ENCODE measurements at places on chromosomes 12 and 14. TPM values are rescaled to one million over a fixed set of nuclear protein-coding genes. Genes with fewer than 3 reads are reported as not detected.

- no peaks in the 10 kb centered on the region for H3K27me3 ChIP-seq
- DNase-seq, result no peak
- H3K4me3 ChIP-seq, result no peak overlapping the region
- no peak overlapping the region for H3K27ac ChIP-seq
These were observed 8.3 kb downstream of the SLC38A2 start for GRCh38 chr12:46364300-46364696.

The OTOGL gene
- total RNA-seq, result not detected

DNA sequence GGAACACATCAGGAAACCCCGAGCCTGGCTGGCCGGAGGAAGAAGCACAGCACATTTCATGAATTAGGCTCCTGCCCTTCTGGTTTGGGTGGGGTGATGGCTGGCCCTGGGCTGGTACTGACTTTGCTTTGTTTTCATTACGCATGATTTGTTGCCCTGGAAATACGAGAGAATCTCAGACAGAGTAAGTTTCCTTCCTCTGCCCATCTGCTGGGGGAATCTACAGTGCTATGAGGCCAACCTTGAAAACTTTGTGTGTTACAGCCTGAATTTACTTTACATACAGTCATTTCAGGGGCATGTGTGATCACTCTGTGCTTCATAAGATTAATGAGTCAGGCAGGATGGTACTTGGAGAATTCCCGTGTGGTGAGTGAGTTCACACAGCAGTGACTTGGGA, 20.5 kb upstream of the SLC5A8 start:
- no peaks in the 10 kb centered on the region for H3K27me3 ChIP-seq
- H3K36me3 ChIP-seq, result no peaks in the 10 kb centered on the region
- H3K27ac ChIP-seq, result no peak overlapping the region

The ANKS1B gene
- total RNA-seq, result 1.1 TPM

The IFNG-AS1 gene
- total RNA-seq, result 0.38 TPM

DNA sequence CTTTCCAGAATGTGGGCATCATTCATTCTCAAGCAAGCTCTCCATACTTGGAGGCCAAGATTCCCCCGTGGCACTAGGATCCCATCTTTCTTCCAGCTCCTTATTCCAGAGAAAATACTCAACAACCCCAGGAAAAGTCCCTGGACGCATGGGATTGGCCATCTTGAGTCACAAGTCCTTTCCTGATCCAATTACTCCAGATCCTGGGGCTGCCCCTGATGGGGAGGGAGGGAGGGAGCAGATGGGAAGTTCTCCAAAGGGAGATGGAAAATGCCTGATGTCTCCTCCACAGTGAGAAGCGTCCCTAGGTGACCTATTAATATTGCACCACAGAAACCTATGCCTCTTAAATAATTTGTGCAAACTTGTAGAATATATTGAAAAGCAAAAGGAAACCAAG, 12.4 kb upstream of the KCNK13 start:
- no peak overlapping the region for H3K27ac ChIP-seq
- no peak overlapping the region for H3K4me3 ChIP-seq
- peaks cover 4% of the 10 kb centered on the region for H3K36me3 ChIP-seq
- no peaks in the 10 kb centered on the region for H3K4me1 ChIP-seq

GRCh38 chr12:42758806-42759205, 169.3 kb upstream of the PRICKLE1 start:
- H3K4me1 ChIP-seq, result no peaks in the 10 kb centered on the region
- H3K27me3 ChIP-seq, result no peaks in the 10 kb centered on the region
- no peak overlapping the region for H3K4me3 ChIP-seq
- no peaks in the 10 kb centered on the region for H3K36me3 ChIP-seq

DNA sequence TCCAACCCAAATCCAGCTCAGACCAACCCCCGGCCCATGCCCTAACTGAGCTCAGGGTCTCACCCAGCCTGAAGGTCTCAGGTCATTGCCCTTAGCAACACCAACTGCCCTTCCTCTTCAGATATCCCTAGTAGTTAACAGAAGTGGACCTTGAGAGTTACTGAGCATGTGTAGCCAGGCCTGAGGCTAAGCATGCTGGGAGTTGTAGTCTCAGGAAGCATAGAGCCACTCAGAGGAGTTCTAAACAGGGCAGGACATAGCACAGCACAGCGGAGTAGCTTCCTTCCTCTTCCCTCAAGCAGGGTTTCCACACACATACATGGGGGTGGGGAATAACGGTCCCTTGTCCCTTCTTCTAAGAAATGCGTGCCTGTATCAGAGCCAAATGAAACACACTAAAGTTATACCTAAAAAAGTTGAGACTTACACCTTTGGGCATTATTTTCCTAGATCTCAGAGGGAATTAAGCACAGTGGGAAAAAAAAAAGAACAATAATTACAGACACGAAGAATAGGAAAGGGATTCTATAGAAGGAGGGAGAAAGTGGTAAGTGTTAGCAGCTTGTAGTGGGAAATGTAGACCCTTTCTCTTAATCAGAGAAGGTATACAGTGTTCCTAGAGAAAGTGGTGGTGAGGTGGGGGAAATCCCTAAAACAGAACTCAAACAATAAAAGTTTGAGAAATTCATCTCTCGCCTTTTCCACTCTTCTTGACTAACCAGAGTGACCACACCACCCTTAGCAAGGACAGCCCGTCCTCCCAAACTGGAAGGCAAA, 4.4 kb downstream of the KMT2D start:
- peaks cover 46% of the 10 kb centered on the region for H3K4me1 ChIP-seq
- peak overlapping the region; percentile 91 for H3K4me3 ChIP-seq
- DNase-seq, result peak; percentile 74
- no peaks in the 10 kb centered on the region for H3K27me3 ChIP-seq
- H3K27ac ChIP-seq, result peak overlapping the region; percentile 72
- H3K36me3 ChIP-seq, result peaks cover 32% of the 10 kb centered on the region

The PTPRQ gene
- not detected for total RNA-seq

DNA sequence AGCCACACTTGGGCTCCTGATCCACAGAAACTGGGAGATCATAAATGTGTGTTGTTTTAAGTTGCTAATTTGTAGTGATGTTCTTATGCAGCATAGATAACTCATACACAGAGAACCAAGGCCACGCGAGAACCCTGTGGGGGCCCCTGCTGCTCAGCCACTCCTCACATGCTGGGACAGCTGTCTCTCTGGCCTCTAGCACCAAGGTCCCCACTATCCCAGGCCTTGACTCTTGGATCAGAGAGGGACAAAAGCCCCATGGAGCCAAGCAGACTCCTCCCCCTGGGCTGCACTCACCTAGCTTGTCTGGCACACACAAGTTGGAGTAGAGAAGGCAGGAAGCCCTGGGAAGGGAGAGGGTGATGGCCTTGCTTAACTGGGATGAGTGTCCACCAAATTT, 11.3 kb downstream of the PLD4 start:
- H3K4me1 ChIP-seq, result peaks cover 2% of the 10 kb centered on the region
- no peaks in the 10 kb centered on the region for H3K36me3 ChIP-seq
- H3K27ac ChIP-seq, result no peak overlapping the region
- no peak overlapping the region for H3K4me3 ChIP-seq

The CLEC4C gene
- not detected for total RNA-seq

The POTEG gene
- not detected for total RNA-seq

- H3K27me3 ChIP-seq, result no peaks in the 10 kb centered on the region
- peak overlapping the region; percentile 46 for H3K27ac ChIP-seq
- no peak overlapping the region for H3K4me3 ChIP-seq
- peaks cover 80% of the 10 kb centered on the region for H3K4me1 ChIP-seq
These were observed 9.5 kb downstream of the PPP1CC start for GRCh38 chr12:110733089-110733715.

- peaks cover 17% of the 10 kb centered on the region for H3K4me1 ChIP-seq
- peaks cover 84% of the 10 kb centered on the region for H3K27me3 ChIP-seq
- peak overlapping the region; percentile 57 for H3K4me3 ChIP-seq
- DNase-seq, result no peak
These were observed 816 bp upstream of the SLC8A3 start for GRCh38 chr14:70189456-70190077.

The CDH24 gene
- total RNA-seq, result 2.5 TPM

GRCh38 chr14:50846226-50846880, 15.4 kb upstream of the NIN start:
- peaks cover 6% of the 10 kb centered on the region for H3K4me1 ChIP-seq
- DNase-seq, result no peak
- peaks cover 4% of the 10 kb centered on the region for H3K27me3 ChIP-seq
- no peak overlapping the region for H3K4me3 ChIP-seq
- no peaks in the 10 kb centered on the region for H3K36me3 ChIP-seq

DNA sequence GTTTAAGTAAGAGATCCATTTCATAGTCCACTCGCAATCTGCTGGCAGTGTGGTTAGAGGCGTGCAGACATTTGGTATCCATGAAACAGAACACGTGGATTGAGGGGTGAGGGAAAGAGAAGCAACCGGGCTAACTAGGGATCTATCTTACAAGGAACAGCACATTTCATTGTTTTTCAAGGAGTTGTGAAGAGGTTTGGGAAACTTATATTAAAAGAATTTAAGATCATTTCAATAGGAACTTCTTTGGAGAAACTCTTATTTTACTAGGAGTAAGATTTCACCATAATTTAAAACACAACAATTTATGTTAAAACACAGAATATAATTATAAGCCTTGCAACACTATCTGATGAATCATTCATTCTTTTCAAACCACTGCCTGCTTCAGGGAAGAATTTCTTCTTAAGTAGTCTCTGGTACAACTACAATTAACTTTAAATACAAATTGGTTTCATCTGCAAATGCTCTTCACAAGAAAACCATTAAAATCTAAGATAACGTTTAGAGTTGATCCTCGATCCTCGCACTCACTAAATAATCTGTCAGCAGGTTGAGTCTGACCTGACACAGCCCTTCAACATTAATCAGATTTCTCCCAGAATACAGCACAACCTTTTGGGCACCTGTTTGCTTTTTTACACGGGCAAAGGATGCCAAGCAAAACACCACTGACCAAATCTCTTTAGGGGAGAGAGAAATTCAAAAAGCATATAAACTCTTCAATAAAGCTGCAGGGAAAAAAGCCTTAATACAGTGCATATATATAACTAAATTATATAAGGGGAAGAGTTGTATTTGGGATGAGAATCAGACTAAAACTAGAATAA, 27.3 kb downstream of the PPTC7 start:
- peaks cover 24% of the 10 kb centered on the region for H3K36me3 ChIP-seq
- H3K4me3 ChIP-seq, result no peak overlapping the region
- H3K27me3 ChIP-seq, result no peaks in the 10 kb centered on the region
- no peak for DNase-seq
- H3K27ac ChIP-seq, result no peak overlapping the region

DNA sequence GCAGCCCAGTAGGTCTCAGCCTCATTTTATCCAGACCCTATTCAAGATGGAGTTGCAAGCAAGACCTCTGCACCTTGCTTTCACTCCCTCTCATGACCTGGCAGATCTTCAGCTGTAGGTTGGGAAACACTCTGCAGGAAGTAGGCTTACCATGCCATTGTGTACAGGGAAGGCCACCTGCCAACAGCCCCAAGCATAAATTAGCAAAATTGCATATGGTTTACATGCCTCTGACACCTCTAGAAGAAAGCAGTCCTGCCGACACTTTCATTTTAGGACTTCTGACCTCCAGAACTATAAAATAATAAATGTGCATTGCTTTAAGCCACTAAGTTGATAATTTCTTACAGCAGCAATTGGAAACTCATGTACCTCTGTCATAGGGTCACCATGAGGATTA, 96.9 kb downstream of the SLC15A4 start:
- H3K36me3 ChIP-seq, result no peaks in the 10 kb centered on the region
- H3K27me3 ChIP-seq, result peaks cover 4% of the 10 kb centered on the region
- DNase-seq, result no peak
- no peaks in the 10 kb centered on the region for H3K4me1 ChIP-seq
- H3K27ac ChIP-seq, result no peak overlapping the region
- H3K4me3 ChIP-seq, result no peak overlapping the region

The SELPLG gene
- 184 TPM for total RNA-seq

DNA sequence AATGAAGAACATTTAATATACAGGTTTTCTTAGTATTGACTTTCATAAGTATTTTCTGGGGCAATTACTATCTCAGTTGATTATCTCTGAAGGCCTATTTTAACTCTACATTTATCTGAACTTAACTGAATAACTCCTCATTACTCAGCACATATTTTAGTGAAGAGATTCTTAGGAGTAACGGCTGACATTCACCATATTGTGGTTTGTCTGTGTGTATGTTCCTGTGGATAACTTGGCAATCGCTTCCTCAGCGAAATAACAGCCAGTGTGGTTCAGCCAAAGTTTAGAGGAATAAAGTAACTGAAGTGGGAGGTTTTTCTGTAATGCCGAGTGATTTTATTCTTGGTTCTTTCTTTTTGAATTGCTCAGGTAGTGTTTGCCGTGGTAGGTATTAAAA, 168.0 kb downstream of the RAD51B start:
- H3K27me3 ChIP-seq, result no peaks in the 10 kb centered on the region
- no peak overlapping the region for H3K4me3 ChIP-seq
- no peaks in the 10 kb centered on the region for H3K4me1 ChIP-seq
- no peak overlapping the region for H3K27ac ChIP-seq

The BCDIN3D gene
- 8.3 TPM for total RNA-seq

DNA sequence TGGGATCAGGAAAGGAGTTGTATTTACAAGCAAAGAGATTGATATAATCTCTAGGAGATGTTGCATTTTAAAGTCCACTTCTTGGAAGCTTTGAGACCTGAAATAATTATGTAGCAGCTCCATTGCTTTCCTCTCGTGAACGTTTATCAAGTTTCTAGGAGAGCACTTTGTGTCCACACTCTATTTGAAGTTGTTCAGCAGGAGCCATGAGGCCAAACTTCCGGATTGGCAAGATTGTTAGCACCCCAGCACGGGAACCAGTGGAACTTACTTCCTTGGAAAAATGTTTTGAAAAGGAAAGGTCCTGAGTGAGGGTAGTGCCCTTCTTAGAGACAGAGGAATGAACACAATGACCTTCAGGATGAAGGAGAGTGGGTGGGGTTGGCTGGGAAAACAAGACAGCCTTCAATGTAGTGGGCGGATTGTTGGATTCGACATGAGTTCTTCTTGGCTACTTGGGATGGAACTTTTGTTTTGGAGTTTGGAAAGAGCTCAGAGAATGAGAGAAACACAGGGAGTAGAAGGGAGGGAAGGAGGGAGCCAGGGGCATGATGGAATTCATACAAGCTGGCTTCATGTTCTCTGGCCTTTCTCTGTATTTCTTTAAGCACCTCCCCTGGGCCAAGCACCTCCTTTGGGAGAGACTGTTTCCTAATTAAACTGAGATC, 23.8 kb upstream of the CISTR start:
- H3K4me1 ChIP-seq, result no peaks in the 10 kb centered on the region
- no peak for DNase-seq
- no peak overlapping the region for H3K4me3 ChIP-seq
- H3K36me3 ChIP-seq, result no peaks in the 10 kb centered on the region
- peaks cover 44% of the 10 kb centered on the region for H3K27me3 ChIP-seq

DNA sequence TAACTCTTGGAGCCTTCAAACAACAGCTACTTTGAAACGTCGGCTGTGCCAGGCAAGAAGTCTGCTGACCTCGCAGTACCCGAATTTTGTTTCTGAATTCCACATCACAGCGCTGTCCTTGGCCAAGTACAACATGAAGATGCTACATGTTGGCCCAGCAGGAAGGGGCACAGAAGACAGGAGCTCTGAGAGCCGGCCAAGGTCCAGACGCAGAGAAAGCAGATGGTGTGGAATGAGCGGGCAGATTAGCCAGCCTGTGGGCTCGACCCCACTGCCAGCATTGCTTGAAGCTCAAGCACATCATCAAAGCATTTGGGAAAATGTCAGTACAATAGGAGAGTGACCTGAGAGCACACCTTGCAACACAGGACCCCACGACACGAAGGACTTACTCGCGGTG, 64.5 kb downstream of the FZD10 start:
- no peak for DNase-seq
- no peak overlapping the region for H3K27ac ChIP-seq
- H3K4me3 ChIP-seq, result no peak overlapping the region
- no peaks in the 10 kb centered on the region for H3K4me1 ChIP-seq

The SLC10A1 gene
- not detected for total RNA-seq

The CAPZA3 gene
- not detected for total RNA-seq

All from activated CD8-positive, alpha-beta memory T cell treated with anti-CD3 and anti-CD28 coated beads, Interleukin-2, amount 10 ng/mL, durations not matched to agents 7 days and 5 days (primary cell).